ENCODE measurements at places on chromosomes 3 and 15.

GRCh38 chr3:71536376-71536965 lies 47.1 kb downstream of the FOXP1 start:
- DNase-seq, result no peak

DNA sequence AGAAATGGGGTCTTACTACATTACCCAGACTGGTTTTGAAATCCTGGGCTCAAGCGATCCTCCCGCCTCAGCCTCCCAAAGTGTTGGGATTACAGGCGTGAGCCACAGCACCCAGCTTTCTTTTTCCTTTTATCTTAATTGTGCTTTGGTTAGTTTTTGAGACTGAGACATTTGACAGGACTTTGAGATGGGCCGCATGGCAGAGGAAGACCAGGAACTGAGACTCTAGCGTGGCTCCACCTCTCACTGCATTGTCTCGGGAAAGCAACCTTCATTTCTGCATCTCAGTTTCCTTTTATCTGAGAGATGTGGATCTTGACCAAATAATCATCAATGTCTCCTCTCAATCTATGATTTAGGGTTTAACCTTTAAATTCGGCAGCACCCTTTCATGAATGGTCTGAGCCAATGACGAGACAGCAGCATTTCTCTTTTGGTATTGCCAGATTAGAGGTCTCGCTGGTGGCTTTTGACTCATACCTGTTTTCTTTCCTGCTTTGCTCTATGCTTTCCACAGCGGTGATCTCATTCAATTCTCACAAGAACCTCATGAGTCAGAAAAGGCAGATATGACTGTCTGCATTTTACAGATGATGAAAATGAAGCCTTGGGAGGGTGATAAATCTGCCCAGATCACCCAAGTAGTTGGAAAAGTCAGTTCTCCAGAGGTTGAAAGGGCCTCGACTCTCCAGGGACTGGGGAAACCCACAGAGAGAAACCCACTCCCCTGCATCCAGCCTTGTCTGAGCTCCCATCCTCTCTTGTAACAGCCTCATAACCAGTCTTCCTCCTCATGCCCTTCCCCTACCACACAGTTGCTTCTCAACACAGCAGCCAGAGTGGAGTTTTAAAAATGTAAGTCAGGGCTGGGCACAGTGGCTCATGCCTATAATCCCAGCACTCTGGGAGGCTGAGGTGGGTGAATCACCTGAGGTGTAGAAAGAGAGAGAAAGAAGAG lies 84.8 kb upstream of the FOXB1 start:
- peak; percentile 93 for DNase-seq

- no peak for DNase-seq
These were observed 189.4 kb upstream of the CHRM5 start for GRCh38 chr15:33778852-33779251.

DNA sequence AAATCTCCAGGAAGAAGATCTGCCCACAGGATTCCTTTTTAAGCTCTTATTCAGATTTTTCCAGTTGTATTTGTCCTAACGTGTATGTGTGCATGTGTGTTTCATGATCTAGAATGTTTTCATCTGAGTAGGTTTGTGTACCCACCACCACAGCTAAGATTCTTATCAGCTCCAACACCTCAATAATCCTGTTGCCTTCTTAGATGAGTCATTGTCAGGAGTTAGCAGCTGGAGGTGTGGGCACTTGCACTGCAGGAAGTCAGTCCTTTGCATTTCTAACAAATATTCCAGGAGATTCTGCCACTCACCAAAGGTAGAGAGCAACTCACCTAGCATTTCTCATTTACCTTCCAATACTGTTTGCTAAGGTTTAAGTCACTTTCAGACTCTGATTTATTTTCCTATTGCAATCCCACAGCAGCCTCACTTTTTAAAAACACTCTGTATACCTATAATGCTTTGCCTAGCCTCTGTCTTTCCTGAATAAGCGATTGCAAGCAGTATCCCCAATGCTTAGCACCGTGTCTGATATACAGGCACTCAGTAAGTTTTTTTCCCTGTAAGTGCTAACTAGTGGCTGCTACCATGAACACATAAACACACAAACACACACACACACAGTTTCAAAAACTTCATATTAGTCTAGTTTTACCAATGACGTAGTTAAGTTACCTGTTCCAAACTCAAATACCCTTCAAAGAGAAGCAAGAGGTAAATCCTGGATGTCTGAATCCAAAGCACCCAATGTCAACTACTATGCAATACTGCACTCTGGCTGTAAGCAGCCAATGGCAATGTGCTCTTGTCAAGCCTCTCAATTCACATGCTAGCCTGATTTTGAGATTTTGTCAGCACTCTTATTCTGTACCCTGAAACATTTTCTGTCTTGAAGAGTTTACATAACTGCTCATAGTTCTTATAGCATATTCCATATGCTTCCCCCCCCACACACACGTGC lies 713.5 kb upstream of the LMCD1 start:
- DNase-seq, result no peak

DNA sequence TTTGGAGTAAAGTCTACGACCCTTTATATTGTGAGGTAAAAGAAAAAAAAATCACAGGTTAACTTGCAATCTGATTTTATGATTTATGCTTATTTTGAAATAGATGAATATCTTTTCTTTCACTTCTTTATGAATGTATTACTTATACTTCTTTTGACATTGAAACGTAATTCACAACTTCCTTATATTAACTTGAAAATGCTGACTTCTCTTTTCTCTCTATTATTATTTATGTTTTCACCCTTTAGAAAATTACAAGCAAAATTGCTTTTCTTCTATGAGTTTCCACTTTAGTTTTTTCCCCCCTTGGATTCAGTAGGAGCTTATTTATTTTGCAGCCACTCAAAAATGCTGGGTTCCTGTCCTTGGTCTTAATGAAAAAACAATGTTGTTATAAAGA lies 25.4 kb downstream of the ACP3 start:
- DNase-seq, result no peak

DNA sequence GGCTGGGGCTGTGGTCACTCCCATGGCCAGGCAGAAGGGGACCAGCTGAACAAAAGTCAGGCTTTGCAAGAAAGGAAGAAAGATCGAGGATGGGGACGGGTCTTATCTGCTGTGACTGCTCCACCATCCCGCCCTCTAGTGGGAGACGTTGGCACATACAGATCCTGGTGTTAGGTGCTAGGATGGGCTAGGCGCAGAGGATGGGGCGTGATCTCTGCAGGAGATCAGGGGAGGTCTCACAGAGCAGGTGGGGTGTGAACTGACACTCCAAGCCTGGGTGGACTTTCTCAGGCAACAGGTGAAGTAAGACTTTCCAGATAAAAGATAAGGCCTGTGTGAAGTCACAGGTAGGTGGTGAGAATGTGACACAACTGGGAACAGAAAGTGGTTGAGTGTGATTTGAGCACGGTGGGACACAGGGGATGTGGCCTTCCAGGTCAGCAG lies 141.9 kb upstream of the SMAD3 start:
- DNase-seq, result peak; percentile 37

Measured in activated CD4-positive, alpha-beta T cell treated with anti-CD3 and anti-CD28 coated beads, Interleukin-2, Interleukin-6, amounts not matched to agents 100 ng/mL and 50 ng/mL, durations not matched to agents 16 hours and 8 hours (primary cell).